CD4-positive, alpha-beta T cell treated with Interleukin-6 for 4 hours (primary cell): ENCODE measurements at places on chromosomes 1 and 21.
A peak's percentile ranks its signal among the peaks of the same experiment; 100 is the strongest.

DNA sequence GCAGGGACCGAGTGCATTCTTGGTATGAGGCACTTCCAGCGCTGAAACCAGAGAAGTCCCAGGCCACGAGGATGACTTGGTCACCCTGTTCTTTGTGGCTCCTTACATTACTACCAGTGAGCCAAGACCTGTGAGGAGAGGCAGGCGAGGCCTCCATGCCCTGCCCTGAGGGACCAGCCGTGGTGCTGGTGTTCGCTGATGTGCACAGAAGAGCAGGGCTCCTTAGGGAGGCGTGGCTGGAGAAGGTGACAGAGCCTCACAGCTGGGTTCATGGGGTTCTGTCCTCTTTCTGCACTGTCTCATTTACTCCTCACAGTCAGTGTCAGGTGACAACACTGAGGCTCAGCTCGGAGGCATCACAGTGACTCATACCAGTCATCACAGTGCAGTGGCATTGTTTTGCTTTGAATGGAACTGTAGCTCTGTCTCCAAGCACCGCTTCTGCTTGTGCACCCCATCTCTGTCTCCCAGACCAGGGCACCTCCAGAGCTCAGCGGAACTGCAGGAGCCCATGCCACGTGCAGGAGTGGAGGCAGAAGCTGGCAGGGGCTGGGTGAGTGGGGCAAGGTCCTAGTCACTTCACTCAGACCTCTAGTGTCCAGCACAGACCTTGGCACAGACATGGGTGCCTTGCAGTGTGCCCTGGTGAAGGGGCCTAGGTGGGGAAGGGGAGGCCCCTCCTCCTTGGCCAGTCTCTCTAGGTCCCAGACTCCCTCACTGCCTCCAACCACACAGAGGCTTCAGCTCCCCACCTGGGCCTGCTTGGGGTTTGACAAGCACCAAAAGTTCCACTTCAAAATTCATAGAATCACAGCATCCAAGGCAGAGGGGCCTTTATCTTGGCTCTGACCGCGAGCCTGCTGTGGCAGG lies 310.9 kb downstream of the MATN1 start:
- no peak for DNase-seq

DNA sequence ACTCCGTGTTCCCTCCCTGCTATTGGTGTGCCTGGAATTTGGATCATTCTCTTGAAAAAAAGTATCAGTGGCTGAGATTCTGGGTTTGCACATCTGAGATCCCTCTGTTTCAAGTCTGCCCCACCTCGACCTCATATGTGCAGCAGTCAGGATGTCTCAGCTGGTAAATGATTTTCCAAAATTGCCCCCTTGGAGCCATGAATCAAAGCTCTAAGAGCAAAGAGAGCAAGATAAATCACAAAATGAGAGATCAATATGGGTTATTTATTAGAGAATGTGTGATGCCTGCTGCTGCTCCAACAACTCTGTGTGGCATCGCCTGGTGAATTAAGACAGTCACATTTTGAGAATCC lies 8.5 kb downstream of the CRP start:
- no peak for DNase-seq

GRCh38 chr21:39873687-39874086 lies 6.4 kb downstream of the PCP4 start:
- no peak for DNase-seq

DNA sequence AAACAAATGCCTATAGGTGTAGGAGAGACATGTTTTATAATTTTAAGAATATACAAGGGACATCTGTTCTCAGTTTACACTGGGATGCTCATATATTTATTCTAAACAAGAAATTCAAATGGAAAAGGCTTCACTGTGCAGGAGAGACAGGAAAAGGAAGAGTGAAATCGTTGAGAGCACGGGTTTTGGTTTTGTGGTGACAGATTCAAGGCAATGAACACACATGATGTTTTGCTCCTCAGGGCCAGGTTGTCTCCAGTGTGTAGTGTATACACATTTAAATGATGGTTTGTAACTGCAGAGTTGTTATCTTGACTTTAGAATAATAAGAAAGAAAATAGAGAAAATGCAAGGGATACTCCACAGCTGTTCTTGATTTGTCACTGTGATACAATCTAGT lies 73.7 kb downstream of the S1PR1 start:
- peak; percentile 53 for DNase-seq

DNA sequence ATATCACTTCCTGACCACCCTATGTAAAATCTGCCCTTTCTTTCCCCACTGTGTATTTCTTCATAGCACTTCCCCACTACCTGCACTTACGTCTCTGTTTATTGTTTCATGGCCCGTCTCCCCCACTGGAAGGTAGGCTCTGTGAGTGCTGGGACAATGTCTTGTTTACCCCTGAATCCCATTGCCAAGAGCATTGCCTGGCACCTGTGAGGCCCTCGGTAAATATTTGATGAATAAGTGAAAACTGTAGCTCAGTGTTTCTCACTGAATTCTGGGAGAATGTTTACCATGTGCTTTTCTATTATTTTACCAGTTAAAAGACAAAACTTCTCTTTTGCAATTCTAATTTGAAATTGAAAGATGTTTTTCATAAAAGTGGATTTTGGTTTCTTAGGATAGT lies 11.8 kb downstream of the NFASC start:
- no peak for DNase-seq

GRCh38 chr1:29200906-29201594 lies 19.4 kb upstream of the SRSF4 start:
- no peak for DNase-seq

GRCh38 chr21:40053007-40053406 lies 185.8 kb downstream of the PCP4 start:
- no peak for DNase-seq

GRCh38 chr1:24767351-24767750 lies 22.1 kb downstream of the CLIC4 start:
- DNase-seq = no peak

DNA sequence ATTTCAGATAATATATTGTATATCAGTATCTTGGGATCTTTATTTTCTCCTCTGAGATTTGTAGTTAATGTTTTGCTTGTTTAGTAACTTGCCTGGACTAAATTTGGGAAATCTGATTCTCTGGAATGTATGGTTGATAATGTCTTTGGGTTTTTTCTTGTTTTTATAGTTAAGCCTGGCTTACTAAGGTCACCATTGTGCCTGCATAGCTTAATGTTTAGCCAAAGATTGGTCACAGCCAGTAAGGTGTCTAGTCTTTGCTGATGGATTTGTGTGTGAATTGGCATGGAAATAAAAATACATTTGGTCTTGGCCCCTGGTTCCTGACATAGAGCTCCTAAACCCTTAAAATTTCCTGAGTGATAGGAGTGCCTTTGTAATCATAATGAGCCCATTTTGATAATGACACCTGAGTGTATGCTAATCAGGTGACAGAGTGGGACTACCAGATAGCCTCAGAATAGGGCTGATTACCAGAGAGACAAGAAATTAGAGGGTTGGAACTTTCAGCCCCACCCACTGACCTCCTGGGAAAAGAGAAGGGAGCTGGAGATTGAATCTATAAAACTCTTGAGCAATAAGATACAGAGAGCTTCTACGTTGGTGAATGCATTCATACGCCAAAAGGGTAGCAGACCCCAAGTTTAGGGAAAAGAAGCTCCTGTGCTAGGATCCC lies 47.9 kb upstream of the NUF2 start:
- DNase-seq = no peak

DNA sequence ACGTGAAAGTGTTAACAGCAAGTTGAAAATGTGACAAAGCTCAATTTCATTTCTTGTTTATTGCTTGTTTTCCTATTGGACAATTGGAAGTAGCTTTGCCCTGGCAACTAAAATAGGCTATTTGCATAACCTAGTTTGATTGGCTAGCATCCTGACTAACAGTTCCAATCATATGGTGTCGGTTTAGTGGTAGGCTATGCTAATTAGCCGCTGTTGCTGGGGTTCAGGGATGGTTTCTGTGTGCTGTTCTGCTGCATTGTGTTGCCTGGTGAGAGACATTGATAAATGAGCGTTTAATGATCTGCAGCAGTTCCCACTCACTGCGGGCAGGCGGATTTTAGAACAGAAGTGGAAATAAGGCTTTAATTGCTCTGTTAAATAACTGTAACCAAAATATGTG lies 68.5 kb downstream of the DYRK1A start:
- peak; percentile 51 for DNase-seq

GRCh38 chr21:42731264-42732032 lies 78.0 kb downstream of the PDE9A start:
- no peak for DNase-seq

- DNase-seq = no peak
These were observed 60.5 kb downstream of the SLC66A1 start for GRCh38 chr1:19372602-19373001.

GRCh38 chr1:227002531-227003049 lies 62.5 kb downstream of the COQ8A start:
- DNase-seq = no peak

- no peak for DNase-seq
These were observed 3.4 kb downstream of the RGS8 start for GRCh38 chr1:182680901-182681567.

- peak; percentile 66 for DNase-seq
These were observed 867 bp downstream of the PTGFRN start for GRCh38 chr1:116910379-116911187.

- no peak for DNase-seq
These were observed 15.1 kb downstream of the MTFR1L start for GRCh38 chr1:25834894-25835293.

GRCh38 chr1:29482991-29483390 lies 246.7 kb downstream of the PTPRU start:
- DNase-seq = no peak

DNA sequence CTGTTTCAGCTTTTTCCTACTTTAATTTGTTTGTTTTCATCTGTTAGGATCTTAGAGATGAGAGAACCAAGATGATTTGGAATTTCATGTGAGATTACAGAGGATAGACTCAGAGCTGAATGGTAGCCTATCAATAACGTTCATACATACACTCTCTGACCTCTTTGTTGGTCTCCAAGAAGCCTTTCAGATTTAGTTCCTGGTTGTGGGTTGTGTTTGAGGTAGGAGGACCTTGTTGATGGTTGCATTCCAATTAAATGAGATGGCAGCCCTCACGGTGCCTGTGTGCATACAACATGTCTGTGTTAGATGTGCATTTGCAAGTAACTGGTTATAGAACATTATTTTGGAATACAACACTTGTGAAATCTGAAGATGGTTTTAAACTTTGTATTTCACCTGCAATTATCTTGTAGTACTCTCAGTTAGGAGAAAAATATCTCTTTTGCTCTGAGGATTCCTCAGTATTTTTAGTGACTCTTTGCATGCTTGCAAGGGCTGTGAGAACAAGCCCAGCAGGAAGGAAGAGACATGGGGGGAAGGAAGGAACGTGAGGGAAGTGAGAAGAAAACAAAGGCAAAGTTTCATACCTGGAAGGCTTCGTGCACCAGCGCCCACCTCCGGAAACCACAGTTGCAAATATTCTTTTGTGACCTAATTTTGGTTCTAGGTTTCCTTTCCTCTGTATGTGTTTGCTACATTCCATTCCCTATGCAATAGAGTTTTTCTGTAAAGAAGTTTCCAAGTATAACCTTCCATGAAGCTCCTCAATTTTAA lies 291.8 kb downstream of the DISC1 start:
- peak; percentile 58 for DNase-seq

GRCh38 chr1:238469146-238469631 lies 578.5 kb upstream of the ZP4 start:
- DNase-seq = no peak

DNA sequence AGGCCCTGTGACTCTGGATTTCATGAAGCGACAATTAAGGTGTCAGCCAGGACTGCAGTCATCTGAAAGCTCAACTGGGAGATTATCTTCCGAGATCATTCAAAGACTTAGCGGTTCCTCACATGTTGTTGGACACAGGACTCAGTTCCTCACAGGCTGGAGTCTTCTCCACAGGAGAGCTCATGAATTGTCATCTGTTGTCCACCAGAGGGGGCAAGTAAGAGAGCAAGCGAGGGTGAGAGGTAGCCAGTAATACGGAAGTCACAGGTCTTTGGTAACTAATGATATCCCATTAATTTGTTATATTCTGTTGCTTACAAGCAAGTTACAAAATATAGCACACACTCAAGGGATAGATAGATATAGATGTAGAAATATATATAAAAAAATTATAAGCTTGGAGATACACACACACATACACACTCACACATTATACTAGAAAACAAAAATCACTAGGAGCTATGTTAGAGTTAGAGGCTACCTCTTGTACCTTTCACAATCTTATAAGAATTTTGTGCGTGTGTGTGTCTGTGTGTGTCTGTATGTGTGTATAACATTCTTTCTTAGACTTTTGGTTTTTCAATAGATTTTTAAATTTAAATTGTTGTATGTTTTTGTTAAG lies 1695.3 kb downstream of the BRINP3 start:
- DNase-seq = no peak

- no peak for DNase-seq
These were observed 586.5 kb downstream of the NEGR1 start for GRCh38 chr1:71695821-71696220.

GRCh38 chr1:14653461-14653960 lies 55.0 kb downstream of the KAZN start:
- no peak for DNase-seq

DNA sequence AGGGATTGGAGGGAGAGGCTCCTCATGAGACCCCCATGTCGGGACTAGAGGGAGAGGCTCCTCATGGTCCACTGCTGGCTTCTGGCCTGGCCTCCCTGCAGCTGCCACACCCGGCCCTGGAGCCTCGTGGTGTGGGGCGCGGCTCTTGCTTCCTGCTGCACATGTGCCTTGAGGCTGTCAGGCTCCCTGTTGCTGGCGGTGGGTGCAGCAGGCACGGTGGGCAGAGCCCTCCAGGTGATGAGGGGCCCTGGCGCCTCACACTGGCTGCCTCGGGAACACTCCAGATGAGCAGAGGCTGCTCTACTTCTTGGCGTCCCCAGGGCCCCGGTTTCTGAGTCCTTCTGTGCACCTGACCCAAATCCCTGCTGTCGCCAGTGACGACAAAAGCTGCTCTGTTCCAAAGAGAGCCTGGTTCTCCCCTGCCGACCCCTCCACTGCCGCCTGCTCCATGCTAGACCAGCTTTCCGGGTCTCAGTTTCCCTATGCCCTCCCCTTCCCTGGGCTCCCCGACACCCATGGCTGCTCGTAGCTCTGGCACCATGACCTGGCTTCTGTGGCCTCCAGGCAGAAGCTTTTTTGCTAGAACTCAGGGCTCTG lies 9.7 kb upstream of the ATAD3B start:
- no peak for DNase-seq

DNA sequence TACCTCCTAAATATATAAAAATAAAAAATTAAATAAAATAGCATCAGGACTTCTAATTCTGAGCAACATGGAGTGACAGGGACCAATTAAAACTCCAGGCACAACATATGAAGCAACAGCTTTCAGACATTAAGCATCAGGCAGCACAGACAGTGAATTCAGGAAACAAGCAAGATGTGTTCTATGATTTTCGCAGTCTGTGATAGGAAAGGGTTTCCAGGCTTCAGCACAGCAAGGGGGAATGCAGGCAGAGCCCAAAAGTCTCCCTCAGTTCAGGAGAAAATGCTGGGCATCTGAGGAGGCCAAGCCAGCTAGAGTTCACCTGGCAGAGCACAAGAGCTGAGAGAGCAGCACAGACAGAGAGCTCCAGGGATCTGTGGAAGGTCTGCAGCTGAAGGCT lies 22.2 kb upstream of the CTTNBP2NL start:
- DNase-seq = no peak

DNA sequence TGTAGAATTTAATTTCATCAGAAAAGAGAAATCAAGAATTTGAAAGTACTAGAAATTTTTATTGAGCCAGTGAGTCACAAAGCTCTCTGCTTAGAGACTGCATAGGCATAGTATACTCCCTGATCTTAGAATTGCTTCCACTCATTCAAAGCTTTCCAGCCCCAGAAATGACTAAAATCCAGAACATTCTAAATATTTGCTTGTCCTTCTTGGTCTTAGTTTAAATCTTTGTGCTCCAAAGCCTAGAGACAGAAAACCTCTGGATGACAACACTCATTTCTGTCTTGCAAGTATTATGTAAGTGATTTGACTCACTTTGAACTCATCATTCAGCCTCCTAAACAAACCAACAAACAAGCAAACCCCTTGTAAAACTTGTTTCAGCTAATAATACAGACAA lies 74.2 kb downstream of the PTPRC start:
- no peak for DNase-seq
